Left renal cortex interstitium (tissue), 4 donors: ENCODE measurements at places on chromosomes 3 and 15. TPM values are rescaled to one million over a fixed set of nuclear protein-coding genes. Genes with fewer than 3 reads are reported as not detected.

- no peak for DNase-seq
Measured at GRCh38 chr15:101536166-101536874, 46.8 kb upstream of the PCSK6 start.

DNA sequence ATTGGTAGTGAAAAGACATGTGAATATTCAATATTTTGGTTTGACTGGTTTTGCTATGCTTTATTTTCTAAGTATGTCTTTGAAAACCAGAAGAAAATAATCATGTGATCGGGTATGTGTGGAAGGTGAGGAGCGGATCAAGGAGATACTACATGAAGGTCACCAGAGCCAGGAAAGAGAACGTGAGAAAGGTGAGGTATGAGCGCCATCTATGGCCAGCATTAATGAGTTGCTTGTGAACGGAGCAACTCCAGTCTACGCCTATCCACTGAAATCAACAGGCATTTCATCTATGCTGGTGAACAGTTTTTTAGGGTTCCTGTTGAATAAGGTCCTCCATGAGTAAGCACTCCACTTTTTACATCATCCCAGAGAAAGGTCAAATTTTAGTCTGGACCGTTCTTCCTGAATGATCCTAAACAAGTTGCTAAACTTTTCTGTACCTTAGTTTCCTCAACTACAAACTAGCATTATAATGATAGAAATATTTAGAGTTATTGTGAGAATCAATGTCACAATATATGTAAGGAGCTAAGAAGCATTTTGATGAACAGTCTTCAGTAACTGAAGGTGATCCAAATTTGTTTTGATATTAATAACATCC is 1435.2 kb upstream of the CADM2 start:
- peak; percentile 44 for DNase-seq

- DNase-seq, result no peak
Measured at GRCh38 chr3:192077795-192078497, 617.0 kb downstream of the PYDC2 start.

- no peak for DNase-seq
Measured at GRCh38 chr3:67104388-67104787, 106.3 kb downstream of the KBTBD8 start.

- no peak for DNase-seq
Measured at GRCh38 chr3:15743587-15744009, 54.2 kb downstream of the ANKRD28 start.

Gene LRRC31
- 0.27 TPM for polyA plus RNA-seq

- DNase-seq, result no peak
Measured at GRCh38 chr15:68667800-68668625, 89.2 kb downstream of the CORO2B start.

DNA sequence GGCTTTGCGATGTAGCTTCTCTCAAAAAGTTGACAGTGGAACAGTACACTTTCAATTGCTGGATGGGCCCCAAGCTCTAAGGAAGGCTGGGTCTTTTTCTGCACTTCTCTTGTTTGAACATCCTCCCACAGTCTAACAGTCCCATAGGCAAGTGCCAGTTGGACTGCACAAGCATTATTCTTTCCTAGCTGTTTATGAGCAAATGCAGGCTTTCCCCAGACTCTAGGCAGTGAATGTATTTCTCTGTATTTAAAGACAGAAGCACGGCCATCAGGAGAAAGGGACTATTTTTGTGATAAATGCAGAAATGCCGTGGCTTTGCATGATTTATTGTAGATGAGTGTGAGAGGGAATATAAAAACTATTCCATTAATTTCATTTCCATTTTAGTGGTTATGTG is 539.3 kb upstream of the LMCD1 start:
- DNase-seq, result no peak

DNA sequence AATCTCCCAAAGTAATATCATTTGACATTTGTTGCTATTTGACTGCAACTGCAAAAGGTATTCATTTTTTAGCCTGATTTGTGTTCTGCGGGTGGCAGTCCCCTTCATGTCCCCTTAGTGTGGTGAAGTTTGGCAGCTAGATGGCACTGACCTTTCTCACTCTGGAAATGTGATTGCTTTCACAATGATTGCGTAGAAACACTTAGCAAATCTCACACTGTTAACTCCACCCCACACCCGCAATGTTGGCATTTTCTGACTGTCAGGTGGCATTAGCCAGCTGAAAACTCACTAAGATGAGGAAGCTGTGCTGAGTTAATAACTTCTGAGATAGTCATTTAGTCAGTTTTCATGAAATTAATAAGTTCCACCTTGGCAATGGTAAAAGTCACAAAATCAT is 76.9 kb downstream of the TRIM69 start:
- DNase-seq, result no peak

Gene CD200
- 37.6 TPM for polyA plus RNA-seq

DNA sequence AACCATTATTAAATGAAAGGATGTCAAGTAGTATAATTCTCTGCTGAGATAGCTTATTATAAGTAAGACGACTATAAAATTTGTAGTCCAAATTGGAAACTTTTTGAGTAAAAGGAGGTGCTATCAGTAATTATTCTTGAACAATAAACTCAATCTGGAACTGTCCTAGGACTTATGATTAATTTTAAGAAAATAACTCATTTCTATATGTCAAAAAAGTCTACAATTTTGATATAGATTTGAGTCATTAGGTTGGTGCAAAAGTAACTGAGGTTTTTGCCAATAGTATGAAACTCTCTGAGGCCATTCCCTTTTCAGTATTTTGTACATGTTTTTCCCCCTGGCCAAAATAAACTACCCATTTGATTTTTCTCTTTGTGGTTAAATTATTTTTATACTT is 41.0 kb downstream of the LEKR1 start:
- no peak for DNase-seq

DNA sequence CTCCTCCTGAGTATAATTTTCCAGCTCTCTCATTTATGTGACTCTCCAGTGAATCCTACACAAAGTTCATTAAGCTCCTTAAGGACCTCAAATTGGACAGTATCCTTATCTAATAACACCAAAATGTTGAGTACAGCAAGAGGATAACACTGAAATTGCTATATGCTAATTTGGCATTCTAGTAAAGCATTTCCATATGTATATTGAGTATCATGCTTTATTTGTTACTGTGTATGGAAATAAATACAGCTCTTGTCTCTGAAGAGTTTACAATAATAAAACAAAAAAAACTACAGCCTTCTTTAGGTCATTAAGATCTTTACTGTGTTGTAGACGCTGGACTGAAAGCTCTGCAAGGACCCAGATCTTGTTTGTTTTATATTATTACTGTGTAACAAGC is 1341.3 kb downstream of the ROBO1 start:
- no peak for DNase-seq

- DNase-seq, result no peak
Measured at GRCh38 chr3:59821274-59821673, 771.4 kb upstream of the CFAP20DC start.

Gene NT5DC2
- polyA plus RNA-seq, result 142 TPM

Gene STRIT1
- polyA plus RNA-seq, result 2.4 TPM

Gene CILP
- 4.2 TPM for polyA plus RNA-seq

GRCh38 chr15:34314491-34315490 is 22.8 kb downstream of the SLC12A6 start:
- no peak for DNase-seq

- no peak for DNase-seq
Measured at GRCh38 chr3:29171043-29171990, 109.6 kb upstream of the RBMS3 start.

DNA sequence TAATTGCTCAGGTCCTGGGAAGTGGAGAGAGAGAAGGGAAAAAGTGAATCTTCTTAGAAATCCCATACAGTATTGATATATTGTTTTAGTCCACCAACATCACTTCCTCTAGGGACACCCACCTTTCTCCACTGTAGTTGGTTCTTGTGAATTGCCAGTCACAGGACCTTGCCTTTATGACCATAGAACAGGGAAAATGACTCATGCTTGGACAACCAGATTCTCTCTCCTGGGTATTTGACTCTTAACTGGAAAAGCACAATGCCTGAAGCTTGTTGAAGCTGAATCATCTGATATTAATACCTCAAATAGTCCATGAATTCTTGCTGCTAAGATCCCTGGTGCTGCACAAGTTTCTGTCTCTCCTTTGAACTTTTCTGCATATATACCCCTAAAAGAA is 32.5 kb upstream of the DCLK3 start:
- no peak for DNase-seq

DNA sequence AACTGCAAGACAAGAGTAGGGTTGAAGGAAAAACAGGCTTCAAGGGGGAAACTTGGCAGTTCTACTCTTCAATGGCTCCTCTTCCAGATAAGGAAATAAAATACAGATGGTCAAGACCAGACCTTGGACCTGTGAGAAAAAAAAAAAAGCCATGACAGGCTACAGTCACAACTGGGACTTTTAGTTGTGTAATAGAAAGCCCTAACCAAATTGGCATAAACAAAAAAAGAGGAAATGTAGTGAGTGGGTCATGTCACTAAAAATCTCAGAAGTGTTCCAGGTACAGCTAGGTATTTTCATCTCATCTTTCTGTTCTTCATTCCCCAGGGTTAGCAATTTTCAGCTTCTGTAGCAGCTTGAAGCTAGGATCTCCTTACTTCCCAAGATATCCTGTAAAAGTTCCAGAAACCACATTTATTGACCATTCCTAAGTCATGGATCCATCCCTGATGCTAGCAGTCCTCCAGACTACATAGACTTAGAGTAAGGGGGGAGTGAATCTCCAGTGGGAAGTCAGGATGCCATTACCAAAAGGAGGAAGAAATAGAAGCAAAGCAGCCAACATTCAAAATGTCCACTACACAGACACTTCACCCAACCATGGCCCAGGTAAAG is 61.0 kb upstream of the CSTA start:
- DNase-seq, result no peak

Gene CHRNA3
- polyA plus RNA-seq, result 1.3 TPM

- DNase-seq, result no peak
Measured at GRCh38 chr3:155398046-155398445, 104.6 kb upstream of the STRIT1 start.

Gene ADGRG7
- 0.25 TPM for polyA plus RNA-seq

- no peak for DNase-seq
Measured at GRCh38 chr15:58710701-58711100, 38.8 kb downstream of the ADAM10 start.

Gene SLC22A13
- 4.5 TPM for polyA plus RNA-seq

DNA sequence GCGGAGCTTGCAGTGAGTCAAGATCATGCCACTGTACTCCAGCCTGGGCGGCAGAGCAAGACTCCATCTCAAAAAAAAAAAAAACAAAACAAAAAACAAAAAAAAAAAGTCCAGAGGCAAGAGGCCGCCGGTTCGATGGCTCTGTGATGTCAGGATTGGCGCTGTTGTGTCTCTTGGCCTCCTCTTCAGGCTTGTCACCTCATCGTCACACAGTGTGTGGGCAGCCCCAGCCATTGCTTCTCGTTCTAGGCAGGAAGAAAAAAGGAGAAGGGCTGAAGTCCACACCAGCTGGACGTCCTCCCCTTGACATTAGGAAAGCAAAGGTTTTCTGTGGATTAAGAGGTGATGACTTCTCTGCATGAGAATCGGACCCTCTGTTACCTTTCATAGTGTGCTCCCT is 191.1 kb downstream of the NSMCE3 start:
- no peak for DNase-seq

- DNase-seq, result no peak
Measured at GRCh38 chr15:45585069-45585791, 1.9 kb upstream of the BLOC1S6 start.

GRCh38 chr15:79978655-79979514 is 7.9 kb upstream of the BCL2A1 start:
- DNase-seq, result no peak

DNA sequence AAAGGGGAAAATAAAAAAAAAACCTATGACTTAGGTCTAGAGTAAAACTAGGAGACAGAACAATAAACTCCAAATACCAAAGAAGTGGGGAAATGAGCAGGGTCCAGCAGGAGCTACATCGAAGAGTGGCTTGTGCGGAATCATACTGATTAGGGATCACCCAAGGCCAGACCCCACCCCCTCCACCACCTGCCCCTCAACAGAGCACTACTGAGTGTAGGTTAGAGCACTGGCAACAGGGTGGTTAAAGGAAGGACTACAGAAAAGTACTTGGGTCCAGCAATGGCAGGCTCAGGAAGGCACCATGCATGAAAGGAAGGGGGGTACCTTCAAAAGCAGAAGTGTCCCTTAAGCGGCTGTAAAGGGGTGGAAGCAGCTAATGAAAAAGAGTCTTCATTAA is 96.2 kb downstream of the UBE3A start:
- DNase-seq, result no peak

Gene ZNF860
- polyA plus RNA-seq, result 1.7 TPM

DNA sequence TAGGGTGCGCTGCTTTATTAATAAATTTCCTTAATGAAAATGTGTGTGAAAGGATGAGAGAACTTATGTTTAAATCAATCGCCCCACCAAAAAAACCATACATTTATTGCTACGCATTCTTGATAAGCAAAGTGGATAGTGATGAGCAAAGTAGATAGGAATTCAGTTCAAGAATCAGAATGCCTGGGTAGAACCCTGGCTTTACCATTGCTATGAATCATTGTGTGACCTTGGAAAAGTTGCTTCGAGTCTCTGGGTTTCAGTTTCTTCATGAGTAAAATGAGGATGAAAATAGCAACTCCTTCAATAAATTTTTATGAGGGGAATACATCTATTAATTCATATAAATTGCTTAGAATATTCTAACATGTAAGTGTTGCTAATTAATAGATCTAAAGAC is 2.6 kb upstream of the ALCAM start:
- DNase-seq, result no peak

Gene PEAK1
- polyA plus RNA-seq, result 38.8 TPM

DNA sequence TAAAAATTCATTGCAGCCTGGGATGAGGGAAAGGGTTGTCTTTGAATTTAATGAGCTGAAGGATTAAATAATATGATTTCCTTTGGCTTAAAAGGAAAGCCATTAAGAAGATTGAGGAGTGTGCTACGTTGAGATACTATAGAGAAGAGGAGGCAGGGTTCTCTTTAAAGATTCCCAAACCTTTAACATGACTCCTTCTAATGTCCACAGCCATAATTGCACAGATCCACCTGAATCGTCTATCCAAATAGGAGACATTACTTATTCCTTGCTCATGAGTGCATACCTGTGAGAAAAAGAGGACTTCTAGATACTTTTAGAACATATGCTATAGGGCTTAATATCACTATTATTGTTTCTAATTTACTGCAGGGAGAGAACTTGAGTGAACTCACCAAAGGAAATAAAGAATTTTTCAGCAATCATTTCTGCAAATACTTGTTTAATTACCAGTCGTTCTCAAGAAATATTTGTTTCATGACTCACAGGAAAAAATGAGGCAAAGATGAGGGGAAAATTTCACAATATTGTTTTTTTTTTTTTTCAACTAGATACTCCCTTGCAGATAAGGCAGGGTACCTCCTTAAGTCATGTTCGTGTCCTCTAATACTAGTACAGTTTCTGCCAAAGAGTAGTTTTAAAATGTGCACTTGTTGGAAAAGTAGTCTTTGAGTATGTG is 8.9 kb upstream of the SUCNR1 start:
- no peak for DNase-seq

Gene IP6K1
- 53.8 TPM for polyA plus RNA-seq

Gene PP2D1
- polyA plus RNA-seq, result 0.78 TPM

DNA sequence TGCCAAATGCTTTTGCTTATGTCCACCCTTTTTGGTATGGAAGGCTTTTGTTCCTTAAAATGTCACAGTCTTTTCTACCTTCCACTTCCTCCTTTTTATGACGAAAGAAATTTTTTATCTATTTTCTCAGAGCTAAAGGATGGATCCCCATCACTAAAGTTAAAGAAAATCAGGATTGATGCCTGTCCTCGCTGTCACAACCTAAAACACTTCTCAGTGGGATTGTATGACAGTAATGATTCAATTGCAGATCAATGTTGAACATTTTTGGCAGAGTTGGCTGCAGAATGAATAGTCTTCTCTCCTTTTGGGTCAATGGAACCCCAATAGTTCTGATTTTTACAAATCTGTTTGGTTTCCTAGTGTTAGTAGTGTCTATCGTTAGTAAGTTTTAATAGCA is 549.8 kb upstream of the ROBO2 start:
- DNase-seq, result no peak

Gene CERS3
- not detected for polyA plus RNA-seq

Gene SLC51B
- polyA plus RNA-seq, result 10.7 TPM
